ENCODE measurements at places on chromosomes 5 and 9. TPM values are rescaled to one million over a fixed set of nuclear protein-coding genes. Genes with fewer than 3 reads are reported as not detected.

Gene FKTN
- total RNA-seq, result 5.9 TPM

DNA sequence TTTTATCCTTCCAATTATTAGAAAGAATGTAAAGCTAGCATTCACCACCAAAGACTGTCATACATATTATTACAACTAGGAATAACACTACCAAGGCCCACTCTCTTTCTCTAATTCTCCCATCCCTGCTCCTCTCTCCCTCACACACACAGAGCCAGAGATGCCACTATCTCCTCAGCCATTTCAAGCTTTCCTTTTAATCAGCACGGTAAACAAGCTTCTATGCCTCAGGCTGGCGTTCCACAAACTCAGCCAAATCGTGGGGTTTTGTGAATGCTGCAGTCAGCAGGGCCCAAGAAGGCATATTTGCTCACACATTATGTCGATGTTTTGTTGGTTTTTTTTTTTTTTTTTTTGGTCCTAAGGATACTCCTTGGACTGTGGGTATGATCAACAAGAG is 979.9 kb upstream of the DMAC1 start:
- H3K4me1 ChIP-seq, result no peaks in the 10 kb centered on the region
- H3K27ac ChIP-seq, result no peak overlapping the region
- DNase-seq, result no peak
- H3K4me3 ChIP-seq, result no peak overlapping the region

GRCh38 chr9:110021891-110022290 is 186.1 kb downstream of the C9orf152 start:
- DNase-seq, result no peak
- H3K4me3 ChIP-seq, result no peak overlapping the region
- no peaks in the 10 kb centered on the region for H3K27me3 ChIP-seq
- no peaks in the 10 kb centered on the region for H3K36me3 ChIP-seq
- no peaks in the 10 kb centered on the region for H3K4me1 ChIP-seq
- no peak overlapping the region for H3K27ac ChIP-seq

GRCh38 chr5:65121880-65122436 is 353.2 kb downstream of the CWC27 start:
- H3K36me3 ChIP-seq, result no peaks in the 10 kb centered on the region
- H3K27ac ChIP-seq, result no peak overlapping the region
- H3K4me3 ChIP-seq, result no peak overlapping the region
- no peak for DNase-seq
- no peaks in the 10 kb centered on the region for H3K27me3 ChIP-seq
- peaks cover 3% of the 10 kb centered on the region for H3K4me1 ChIP-seq

- no peak overlapping the region for H3K27ac ChIP-seq
- no peaks in the 10 kb centered on the region for H3K27me3 ChIP-seq
- no peaks in the 10 kb centered on the region for H3K36me3 ChIP-seq
- no peak for DNase-seq
- no peak overlapping the region for H3K4me3 ChIP-seq
- H3K4me1 ChIP-seq, result no peaks in the 10 kb centered on the region
These were observed 752.9 kb downstream of the CDH18 start for GRCh38 chr5:19235101-19235584.

DNA sequence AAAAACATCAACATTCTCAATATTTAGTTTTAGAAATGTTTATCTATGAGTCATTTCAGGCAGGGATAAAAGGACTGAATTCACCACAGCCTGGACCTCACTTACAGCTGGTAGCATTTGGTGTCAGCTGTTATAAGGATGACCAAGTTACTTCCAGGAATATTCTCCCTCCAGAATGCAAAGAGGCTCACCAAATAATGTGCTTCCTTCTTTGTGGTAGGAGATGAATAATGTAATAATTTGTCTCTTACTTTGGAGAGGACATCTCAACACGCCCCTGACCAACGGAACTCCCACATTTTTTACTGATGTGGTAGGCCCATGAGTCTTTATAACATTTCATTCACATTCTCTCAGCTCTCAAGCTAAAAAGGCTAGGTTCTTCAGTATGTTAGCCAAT is 825.9 kb upstream of the GRAMD2B start:
- peaks cover 4% of the 10 kb centered on the region for H3K4me1 ChIP-seq
- H3K4me3 ChIP-seq, result no peak overlapping the region

DNA sequence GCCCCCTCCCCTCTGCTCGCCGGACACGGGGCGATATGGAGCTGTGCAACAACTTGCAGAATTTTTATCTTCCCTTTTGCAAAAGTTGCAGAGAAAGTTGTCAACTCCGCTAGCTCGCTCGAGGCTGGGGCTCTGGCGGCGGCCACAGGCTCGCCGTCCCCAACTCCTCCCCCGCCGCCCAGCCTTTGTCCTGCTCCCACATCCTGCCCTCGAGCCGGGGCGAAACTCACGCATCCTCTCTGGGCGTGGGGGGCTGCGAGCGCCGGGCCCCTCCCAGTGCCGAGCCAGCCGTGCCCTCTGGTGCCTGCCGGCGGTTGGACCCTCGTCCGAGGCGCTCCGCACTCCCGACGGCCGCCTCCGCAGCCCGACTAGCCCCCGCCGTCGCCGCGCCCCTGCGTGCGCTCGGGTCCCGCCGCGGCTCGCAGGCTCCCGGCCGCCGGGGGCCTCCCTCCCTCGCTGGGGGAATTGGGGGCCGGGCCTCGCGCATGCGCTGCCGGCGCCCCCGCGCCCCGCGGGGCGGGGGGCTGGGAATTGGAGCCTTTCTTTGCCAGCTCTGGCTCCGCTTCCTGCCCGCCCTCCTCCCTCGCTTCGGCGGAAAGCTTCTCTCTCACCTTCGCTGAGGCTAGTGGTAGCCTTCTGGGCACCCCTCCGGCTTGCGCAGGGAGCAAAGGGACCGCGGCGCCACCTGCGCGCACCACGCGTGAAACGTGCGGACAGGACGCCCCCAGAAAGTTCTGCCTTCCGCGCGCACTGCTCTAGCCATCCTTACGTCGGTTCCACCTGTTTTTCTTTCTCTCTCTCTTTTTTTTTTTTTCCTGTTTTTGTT is at the start of gene CCNJL:
TSS of gene CCNJL (minus strand) at position 431 of the 826 bp plus-strand sequence. CDS start 641 bp downstream, outside the sequence.
- peaks cover 50% of the 10 kb centered on the region for H3K27me3 ChIP-seq
- peak within 1 kb of the TSS; percentile 23 for H3K27ac ChIP-seq
- H3K36me3 ChIP-seq, result no peaks in the 10 kb centered on the region
- H3K4me3 ChIP-seq, result peak within 1 kb of the TSS; percentile 69
- DNase-seq, result no peak

DNA sequence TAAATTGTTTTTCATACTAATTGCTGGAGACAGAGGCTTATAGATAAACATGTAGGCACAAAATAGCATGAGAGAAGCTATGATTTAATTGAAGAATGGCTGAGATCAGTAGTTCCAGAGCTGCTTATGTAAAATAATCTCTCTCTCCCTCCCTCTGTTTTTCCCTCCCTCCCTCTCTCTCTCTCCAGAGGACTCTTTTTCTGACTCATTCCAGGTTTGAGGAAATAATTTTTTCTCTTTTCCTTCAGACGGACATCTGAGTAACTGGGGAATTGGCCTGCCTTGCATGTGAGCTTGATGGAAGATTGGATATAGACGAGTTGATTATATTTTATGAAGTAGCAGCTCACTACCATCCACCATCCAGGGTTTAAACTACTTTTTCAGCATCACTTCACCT is 35.5 kb downstream of the KCTD16 start:
- no peak overlapping the region for H3K4me3 ChIP-seq
- H3K36me3 ChIP-seq, result no peaks in the 10 kb centered on the region
- peaks cover 5% of the 10 kb centered on the region for H3K4me1 ChIP-seq
- H3K27ac ChIP-seq, result no peak overlapping the region

Data from esophagus squamous epithelium (tissue), 5 donors.